ENCODE measurements at places on chromosomes 5 and 9.

GRCh38 chr9:134209731-134210311 is 45.5 kb upstream of the RNU6ATAC start:
- DNase-seq = no peak

- no peak for DNase-seq
These were observed 26.2 kb upstream of the GPR21 start for GRCh38 chr9:123007269-123007668.

DNA sequence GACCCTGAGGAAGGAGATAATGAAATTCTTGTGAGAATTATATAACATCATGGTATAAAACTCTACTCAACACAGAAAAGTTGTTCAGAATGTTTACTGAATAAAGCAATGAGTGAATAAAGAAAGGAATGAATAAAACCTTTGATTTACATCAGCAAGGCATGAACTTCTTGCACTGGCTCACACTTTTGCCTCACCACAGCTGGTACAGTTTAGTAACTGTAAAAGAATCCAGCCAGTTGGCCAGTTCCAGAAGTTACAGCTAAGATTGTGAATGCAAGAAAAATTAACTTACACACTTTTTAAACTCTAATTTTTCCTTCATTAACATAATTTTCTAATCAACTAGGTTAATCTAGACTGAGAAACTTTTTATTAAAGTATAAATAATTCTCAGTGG is 490.9 kb downstream of the NFIB start:
- DNase-seq = no peak

DNA sequence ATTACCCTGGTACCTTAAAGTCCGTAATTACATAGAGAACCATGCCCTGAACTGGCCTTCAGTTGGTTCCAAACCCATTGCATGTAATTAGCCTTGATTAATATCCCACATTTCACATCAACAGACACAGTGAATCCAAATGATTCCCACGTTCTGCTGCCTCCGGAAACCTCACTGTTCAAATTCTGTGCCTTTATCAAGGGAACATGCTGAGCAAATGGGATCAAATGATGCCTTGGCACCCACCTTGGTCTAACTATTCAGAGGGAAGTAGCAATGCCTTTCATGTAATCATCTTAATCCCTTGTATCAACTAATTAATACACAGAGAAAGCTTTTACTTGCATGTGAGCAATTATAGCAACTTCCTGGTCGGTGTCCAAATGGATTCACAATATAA is 100.6 kb downstream of the EFNA5 start:
- peak; percentile 89 for DNase-seq

GRCh38 chr9:13911473-13911872 is 402.5 kb downstream of the NFIB start:
- DNase-seq = no peak

Measured in COR-L47 (cell line).